ENCODE measurements at places on chromosomes 12 and 14.

DNA sequence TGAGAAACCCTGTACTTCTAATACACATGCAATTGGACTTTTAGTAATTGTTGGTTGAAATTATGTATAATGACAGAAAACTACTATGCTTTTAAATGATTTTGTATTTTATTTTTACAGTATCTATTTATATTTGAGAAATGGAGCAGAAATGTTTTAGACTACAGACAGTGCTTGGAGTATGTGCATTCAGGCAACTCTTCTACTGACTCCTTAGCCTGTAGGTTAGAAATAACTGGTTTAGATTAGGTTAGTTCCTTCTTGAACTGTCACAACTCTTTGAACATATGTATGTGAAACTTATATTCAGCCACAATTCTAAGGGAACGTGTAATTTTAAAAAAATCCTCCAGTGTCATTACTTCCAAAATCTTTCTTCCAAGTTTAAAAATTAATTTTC is 1.7 kb downstream of the FGFR1OP2 start:
- no peak for DNase-seq

GRCh38 chr14:79028281-79028680 is 858.1 kb downstream of the NRXN3 start:
- no peak for DNase-seq

DNA sequence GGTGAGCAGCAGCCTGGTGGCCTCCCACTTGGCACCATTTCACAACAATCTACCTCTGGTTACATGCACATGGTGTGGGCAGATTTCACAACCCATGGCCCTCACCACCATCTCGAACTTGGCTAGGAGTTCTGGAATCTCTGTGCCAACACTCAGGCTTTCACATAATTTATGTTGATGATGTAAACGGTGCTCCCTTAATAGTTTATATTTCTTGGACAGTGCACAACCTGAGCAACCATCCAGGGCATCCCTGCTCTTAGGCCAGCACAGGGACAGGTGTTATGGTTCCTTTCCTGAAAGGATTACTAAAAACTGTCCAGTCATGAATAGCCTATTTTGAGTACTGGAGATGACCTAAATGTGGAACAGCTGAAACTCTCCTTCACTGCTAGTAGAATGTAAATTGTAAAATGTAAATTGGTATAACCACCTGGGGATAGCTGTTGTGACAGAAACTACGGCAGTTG is 28.6 kb downstream of the ABCB9 start:
- DNase-seq, result no peak

DNA sequence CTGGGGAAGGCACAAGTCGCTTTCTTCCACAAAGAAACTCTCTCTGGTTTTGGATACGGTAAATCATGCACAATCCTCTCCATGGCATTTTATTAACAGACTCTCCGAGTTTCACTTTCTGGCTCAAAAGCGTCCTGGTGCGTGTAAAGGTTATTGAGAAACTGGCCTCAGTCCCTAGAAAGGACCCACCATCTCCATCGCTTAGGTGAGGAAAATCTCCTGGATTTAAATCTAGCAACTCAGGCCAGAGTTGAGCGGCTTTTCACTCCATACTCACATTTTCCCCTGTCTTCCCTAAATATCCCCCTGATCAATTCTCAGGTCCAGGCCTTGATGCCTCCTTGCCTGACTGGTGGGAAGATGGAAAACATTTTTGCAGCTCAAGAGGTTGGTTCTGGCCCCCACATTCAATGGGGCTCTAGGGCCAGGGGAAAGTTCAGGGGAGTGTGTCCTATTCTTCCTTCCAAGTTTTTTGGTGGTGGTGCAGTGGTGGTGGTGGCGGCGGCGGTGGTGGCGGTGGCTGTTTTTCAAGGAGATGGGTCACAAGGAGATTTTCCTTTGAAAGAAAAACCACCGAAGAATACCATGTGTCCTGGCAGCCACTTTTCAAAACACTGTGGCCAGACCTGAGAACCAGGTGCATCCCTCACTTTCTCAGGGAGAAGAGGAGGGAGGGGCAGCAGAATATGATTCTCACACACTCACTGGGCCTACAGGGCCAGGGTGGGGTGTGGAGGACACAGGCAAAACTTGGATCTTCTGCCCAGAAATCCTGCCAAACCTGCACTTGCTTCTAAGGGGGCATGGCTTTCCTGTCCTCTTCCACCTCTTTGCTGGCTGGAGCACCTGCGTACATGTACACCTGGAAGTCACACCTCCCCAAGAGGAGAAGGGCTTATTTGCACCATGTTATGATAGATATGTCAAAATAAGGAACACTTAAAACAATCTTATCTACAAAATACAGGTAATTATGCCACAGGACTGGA is 46.7 kb upstream of the PNMA1 start:
- no peak for DNase-seq

- no peak for DNase-seq
Measured at GRCh38 chr14:70624972-70625371, 16.7 kb upstream of the TTC9 start.

DNA sequence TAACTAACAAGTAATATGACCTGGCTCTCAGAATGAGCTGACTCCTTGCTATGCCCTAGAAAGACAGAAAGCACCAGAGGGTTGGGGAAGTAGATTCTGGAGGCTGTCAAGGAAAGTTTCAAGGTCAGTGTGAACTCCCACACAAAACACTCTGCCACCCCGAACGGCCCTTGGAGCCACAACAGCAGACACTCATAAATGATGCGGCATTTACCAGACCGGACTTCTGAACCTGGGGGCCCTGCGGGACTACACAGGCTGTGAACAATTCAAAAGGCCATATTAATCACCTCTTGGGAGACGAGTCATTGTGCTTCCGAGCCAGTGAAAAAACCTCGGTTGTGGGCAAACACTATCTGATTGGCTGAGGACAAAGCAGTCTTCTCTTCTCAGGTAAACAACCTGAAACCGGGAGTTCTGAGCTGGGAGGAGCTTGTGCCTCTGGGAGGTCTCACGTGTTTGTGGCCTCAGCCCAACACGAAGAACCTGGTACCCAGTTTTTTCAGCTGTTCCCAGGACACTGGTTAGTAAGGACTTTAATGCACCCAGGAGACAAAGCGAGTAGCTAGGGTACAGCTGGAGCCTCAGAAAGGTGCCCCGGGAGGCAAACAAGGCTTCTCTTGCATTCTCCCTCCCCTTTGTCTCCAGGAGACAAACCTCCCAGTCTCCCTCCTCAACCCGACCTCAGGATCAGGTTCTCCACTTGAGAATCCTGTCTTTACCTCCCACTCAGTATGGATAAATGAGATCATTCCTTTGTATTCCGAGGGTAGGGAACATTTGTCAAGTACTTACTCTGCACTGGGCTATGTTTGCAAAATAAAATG is 35.3 kb downstream of the VWF start:
- no peak for DNase-seq

GRCh38 chr12:109624467-109624866 is 50.9 kb downstream of the MVK start:
- no peak for DNase-seq

- no peak for DNase-seq
Measured at GRCh38 chr12:119841433-119842210, 35.5 kb downstream of the CIT start.

- DNase-seq, result no peak
Measured at GRCh38 chr14:38442208-38442607, 186.3 kb upstream of the CLEC14A start.

GRCh38 chr12:50110762-50111351 is 1.2 kb upstream of the COX14 start:
- no peak for DNase-seq

GRCh38 chr14:99174770-99175319 is 97.2 kb downstream of the BCL11B start:
- DNase-seq, result no peak

- no peak for DNase-seq
Measured at GRCh38 chr14:54683882-54684794, 117.2 kb downstream of the SAMD4A start.

Data from NCI-H2081 treated with DMSO at 0.1 percent for 48 hours (cell line).